ENCODE measurements at places on chromosomes 16 and 17.

- peak; percentile 81 for DNase-seq
Measured at GRCh38 chr17:8470447-8471047, 34.9 kb downstream of the NDEL1 start.

DNA sequence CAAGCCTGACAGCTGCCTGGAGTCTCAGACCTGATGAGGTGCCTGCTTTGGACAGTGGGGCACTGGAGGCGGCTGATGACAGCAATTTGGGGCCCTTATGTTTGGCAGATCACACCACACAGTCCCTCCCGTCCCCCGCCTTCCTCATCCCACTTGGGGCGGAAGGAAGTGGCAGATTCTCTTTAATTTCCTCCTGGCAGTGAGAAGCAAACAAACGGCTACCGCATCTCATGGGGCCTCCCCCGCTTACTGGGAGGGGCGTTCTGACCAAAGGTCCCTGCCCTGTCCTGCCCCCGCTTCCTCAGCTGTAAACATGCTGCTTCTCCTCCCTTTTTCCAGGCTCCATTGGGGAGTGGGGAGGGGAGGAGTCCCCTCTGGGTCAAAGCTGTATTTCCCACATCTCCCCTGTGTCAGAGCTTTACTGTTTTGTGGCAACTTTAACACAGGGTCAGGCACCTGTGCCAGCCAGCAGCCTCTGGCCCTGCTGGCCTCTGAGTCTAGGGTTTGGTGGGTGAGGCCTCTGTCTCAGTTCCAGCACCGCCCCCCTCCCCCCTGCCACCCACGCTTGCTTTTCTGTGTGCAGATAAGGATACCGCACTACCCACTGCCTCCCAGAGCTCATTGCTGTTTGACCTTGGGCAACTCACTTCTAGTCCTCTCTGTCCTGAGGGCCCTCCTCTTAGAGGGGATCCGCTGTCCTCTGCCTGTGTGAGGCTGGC is 5.4 kb upstream of the NFATC3 start:
- no peak for DNase-seq

GRCh38 chr16:81106826-81107503 is 10.8 kb upstream of the GCSH start:
- no peak for DNase-seq

- DNase-seq = no peak
Measured at GRCh38 chr17:55238931-55239297, 25.8 kb upstream of the HLF start.

- no peak for DNase-seq
Measured at GRCh38 chr16:84448444-84448843, 56.0 kb downstream of the MEAK7 start.

GRCh38 chr16:10569621-10570020 is 10.8 kb downstream of the EMP2 start:
- no peak for DNase-seq

DNA sequence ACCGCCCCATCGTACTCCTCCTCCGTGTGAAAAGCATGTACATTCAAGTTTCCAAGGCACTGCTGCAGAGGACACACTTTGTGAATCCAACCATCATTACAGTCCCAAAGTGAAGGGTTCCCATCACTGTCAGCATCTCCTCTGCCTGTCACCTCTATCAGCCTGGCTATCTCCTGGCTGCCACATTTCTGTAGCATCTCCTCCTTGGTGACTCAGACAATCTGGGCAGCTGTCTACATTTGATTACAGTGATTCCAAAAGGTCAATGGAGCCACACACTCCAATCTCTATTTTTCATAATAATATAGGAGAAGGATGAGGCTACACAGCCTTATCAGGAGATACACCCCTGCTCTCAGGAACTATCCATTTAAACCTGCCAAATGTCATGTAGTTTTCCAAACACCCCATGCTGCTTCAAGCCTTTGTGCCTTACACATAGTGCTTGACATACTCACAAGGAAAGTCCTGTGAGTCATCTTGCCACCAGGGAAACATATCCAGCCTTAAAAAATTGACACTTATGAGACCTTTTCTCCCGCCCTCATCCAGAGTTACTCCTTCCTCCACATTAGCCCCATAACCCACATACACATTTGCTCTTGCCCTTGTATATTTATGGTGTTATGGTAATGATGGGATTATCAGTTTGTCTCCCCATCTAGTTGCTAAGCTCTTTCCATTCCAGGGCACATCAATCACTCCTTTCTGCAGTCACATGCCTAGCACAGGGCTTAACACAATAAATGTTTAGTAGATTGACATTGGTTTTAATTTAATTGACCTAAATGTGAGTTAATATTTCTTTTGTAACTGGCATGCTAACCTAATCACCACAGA is 250.1 kb upstream of the CDH5 start:
- DNase-seq = no peak

- DNase-seq = no peak
Measured at GRCh38 chr16:9261376-9261775, 169.9 kb downstream of the HAPSTR1 start.

DNA sequence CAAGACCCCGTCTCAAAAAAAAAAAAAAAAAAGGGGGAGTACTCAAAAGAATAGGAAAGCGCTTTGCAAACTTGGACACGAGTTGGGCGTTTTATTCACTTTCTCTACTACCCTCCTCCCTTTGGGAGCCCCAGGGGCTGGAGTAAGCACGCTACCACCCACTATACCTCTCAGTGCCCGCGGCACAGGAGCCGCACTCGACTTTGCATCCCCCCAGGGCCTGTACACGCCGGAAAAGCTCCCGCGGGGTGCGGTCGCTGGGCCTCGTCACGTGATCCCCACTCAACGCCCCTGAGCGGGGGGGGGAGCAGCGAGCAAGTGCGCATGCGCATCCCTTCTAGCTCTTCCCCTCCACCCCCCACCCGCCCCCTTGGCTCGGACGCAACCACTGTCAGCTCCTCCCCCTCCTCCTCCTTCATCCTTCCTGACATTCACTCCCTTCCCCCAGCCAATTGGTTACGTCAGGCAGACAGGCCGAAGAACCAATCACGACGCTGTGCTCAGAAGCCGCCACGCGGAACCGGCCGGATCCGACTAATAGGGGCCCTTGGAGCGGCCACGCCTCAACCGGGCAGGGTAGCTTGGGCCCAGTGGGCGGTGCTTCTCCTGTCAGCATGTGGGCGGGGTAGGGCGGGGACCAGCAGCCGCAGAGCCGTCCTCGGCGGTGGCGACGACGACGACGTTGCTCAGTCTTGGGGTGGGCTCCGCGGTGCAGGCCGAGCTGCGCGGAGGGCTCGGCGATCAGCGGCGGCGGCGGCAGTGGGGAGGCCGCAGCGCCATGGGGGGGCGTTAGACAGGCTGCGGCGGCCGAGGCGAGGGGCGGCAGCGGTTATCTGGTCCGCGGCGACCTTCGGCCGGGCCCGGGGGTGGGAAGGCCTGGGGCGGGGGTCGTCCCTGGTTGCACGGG is at the start of gene HAPSTR1:
TSS of gene HAPSTR1 (plus strand) at position 685 of the 907 bp plus-strand sequence. CDS start 401 bp downstream, outside the sequence.
- DNase-seq = peak; percentile 100

- DNase-seq = no peak
Measured at GRCh38 chr16:3101841-3102470, 2.9 kb upstream of the ZSCAN10 start.

- DNase-seq = no peak
Measured at GRCh38 chr17:1565877-1566276, 3.3 kb upstream of the PITPNA start.
